ENCODE measurements at places on chromosomes 3 and 15. TPM values are rescaled to one million over a fixed set of nuclear protein-coding genes. Genes with fewer than 3 reads are reported as not detected.

AADACL2 gene
- total RNA-seq: not detected

HDC gene
- 0.07 TPM for total RNA-seq

ANKRD34C gene
- total RNA-seq: not detected

DPPA4 gene
- total RNA-seq: not detected

CPB1 gene
- not detected for total RNA-seq

SPATA12 gene
- 0.44 TPM for total RNA-seq

NUSAP1 gene
- 68.1 TPM for total RNA-seq

MRPL46 gene
- total RNA-seq: 57.9 TPM

RHCG gene
- 46.6 TPM for total RNA-seq

FES gene
- 1.2 TPM for total RNA-seq

CCDC39 gene
- total RNA-seq: not detected

ARNT2 gene
- total RNA-seq: 13.6 TPM

MYL3 gene
- total RNA-seq: not detected

MRPL3 gene
- total RNA-seq: 104 TPM

NME9 gene
- not detected for total RNA-seq

CDHR4 gene
- 0.21 TPM for total RNA-seq

FGF7 gene
- total RNA-seq: not detected

A4GNT gene
- total RNA-seq: not detected

FOXB1 gene
- total RNA-seq: not detected

BOC gene
- total RNA-seq: 7.1 TPM

DNAH12 gene
- not detected for total RNA-seq

SEMA3G gene
- total RNA-seq: 0.13 TPM

CFAP44 gene
- 2.0 TPM for total RNA-seq

PEAK1 gene
- 4.5 TPM for total RNA-seq

PAK6 gene
- 0.65 TPM for total RNA-seq

ETV5 gene
- 24.5 TPM for total RNA-seq

FAM219B gene
- total RNA-seq: 30.1 TPM

SLC2A2 gene
- not detected for total RNA-seq

BBX gene
- 16.2 TPM for total RNA-seq

C3orf70 gene
- not detected for total RNA-seq

PLA2G4D gene
- not detected for total RNA-seq

CCPG1 gene
- 39.9 TPM for total RNA-seq

LRRC49 gene
- 4.1 TPM for total RNA-seq

TUSC7 gene
- total RNA-seq: not detected

All from A549 treated with GW870086 at 1 μM for 4 hours (cell line).